ENCODE measurements at places on chromosomes 11 and 22.

GRCh38 chr11:34387653-34388052, 29.8 kb upstream of the ABTB2 start:
- no peak for DNase-seq

DNA sequence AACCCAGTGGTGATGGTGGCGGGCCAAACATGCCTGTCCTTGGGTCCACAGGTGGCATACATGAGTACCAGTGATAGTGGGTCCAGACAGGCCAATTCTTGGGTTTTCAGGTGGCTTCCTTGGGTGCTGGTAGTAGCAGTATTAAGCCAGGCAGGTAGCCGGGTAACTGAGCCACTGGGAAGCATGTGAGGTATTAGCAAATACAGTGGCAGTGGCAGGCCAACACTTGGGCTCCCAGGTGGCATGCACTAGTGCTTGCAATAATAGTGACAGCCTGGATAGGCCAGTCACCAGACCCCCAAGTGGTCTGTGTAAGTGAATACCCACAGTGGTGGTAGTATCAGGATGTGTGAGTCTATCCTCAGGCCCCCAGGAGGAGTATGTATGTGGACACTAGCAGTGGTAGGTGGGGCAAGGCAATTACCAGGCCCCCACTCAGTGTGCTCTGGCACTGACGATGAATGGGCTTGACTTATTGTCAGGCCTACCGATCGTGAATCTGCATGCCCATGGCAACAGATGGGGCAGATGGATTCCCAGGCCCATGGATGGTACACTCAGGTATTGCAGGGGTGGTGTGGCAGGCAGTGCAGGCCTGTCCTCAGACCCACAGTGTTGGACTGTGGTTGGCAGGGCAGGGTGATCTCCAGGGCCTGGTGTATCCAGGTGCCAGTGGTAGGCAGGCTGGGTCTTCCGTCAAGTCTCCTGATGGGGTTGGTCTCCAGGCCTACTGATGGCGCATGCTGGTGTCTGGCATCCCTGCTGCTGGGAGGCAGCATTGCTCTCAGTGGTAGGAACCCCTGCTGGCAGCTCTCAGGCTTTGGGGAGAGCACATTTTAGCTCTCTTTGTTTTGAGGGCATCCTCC, 840.7 kb downstream of the FAM181B start:
- DNase-seq = no peak

GRCh38 chr22:32546496-32546895, 71.9 kb downstream of the FBXO7 start:
- no peak for DNase-seq

GRCh38 chr11:110587129-110587528, 125.1 kb downstream of the ARHGAP20 start:
- DNase-seq = no peak

- no peak for DNase-seq
Measured at GRCh38 chr11:87739261-87739660, 436.0 kb downstream of the RAB38 start.

Measured in stimulated activated CD8-positive, alpha-beta memory T cell treated with anti-CD3 and anti-CD28 coated beads, Interleukin-4, amount 100 ng/mL, for 4 hours (primary cell).